ENCODE measurements at places on chromosomes 3 and 15.

- H3K4me3 ChIP-seq, result no peak overlapping the region
- no peaks in the 10 kb centered on the region for H3K27me3 ChIP-seq
- no peaks in the 10 kb centered on the region for H3K36me3 ChIP-seq
- H3K4me1 ChIP-seq, result no peaks in the 10 kb centered on the region
Measured at GRCh38 chr3:173743111-173743510, 345.6 kb downstream of the NLGN1 start.

- no peak overlapping the region for H3K4me3 ChIP-seq
- DNase-seq, result no peak
- no peak overlapping the region for H3K27ac ChIP-seq
- no peaks in the 10 kb centered on the region for H3K27me3 ChIP-seq
- peaks cover 10% of the 10 kb centered on the region for H3K36me3 ChIP-seq
Measured at GRCh38 chr15:98889930-98890695, 117.5 kb downstream of the PGPEP1L start.

- H3K4me1 ChIP-seq, result no peaks in the 10 kb centered on the region
- no peaks in the 10 kb centered on the region for H3K27me3 ChIP-seq
- no peak overlapping the region for H3K27ac ChIP-seq
- DNase-seq, result no peak
- no peak overlapping the region for H3K4me3 ChIP-seq
Measured at GRCh38 chr15:94252906-94253491, 21.6 kb downstream of the MCTP2 start.

GRCh38 chr15:40320931-40321371 is 2.5 kb upstream of the INAFM2 start:
- no peaks in the 10 kb centered on the region for H3K4me1 ChIP-seq
- no peaks in the 10 kb centered on the region for H3K27me3 ChIP-seq
- H3K4me3 ChIP-seq, result no peak overlapping the region
- no peaks in the 10 kb centered on the region for H3K36me3 ChIP-seq
- peak overlapping the region; percentile 3 for H3K27ac ChIP-seq

DNA sequence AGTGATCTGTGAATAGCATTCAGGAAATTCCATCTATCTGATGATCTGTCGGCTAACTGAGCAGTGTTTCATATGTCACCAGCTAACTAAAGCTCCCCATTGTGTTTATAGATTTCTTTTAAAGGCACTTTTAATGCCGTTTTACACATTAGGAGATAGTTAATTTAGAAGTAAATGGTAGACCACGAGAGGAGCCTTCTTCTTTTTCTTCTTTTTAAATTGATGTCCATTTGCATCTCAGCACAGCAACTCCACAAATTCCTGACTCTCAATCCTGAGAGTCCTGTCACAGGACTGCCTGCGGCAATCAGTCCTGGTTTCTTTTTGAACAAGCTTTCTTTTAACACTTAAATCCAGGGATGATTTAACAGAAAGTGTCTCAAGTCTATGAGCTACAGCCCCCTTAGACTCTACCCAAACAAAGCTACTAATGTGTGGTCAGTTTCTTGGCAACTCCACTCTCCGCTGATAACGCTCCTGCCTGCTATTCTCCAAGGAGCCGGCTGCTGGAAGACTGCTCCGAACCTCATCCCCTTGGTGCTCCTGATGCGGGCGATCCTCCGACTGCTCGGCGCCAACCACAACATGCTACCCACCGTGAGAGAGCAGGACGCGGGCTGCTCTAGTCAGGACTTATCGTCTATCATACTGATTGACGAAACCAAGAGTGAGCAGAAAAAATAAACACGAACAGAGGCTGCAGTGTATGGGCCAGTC is 421.4 kb downstream of the MECOM start:
- H3K27ac ChIP-seq, result peak overlapping the region; percentile 73
- no peaks in the 10 kb centered on the region for H3K27me3 ChIP-seq
- no peaks in the 10 kb centered on the region for H3K36me3 ChIP-seq
- DNase-seq, result peak; percentile 63
- peak overlapping the region; percentile 39 for H3K4me3 ChIP-seq

GRCh38 chr3:44050867-44051266 is 190.8 kb upstream of the TOPAZ1 start:
- no peaks in the 10 kb centered on the region for H3K36me3 ChIP-seq
- no peaks in the 10 kb centered on the region for H3K27me3 ChIP-seq
- no peaks in the 10 kb centered on the region for H3K4me1 ChIP-seq

DNA sequence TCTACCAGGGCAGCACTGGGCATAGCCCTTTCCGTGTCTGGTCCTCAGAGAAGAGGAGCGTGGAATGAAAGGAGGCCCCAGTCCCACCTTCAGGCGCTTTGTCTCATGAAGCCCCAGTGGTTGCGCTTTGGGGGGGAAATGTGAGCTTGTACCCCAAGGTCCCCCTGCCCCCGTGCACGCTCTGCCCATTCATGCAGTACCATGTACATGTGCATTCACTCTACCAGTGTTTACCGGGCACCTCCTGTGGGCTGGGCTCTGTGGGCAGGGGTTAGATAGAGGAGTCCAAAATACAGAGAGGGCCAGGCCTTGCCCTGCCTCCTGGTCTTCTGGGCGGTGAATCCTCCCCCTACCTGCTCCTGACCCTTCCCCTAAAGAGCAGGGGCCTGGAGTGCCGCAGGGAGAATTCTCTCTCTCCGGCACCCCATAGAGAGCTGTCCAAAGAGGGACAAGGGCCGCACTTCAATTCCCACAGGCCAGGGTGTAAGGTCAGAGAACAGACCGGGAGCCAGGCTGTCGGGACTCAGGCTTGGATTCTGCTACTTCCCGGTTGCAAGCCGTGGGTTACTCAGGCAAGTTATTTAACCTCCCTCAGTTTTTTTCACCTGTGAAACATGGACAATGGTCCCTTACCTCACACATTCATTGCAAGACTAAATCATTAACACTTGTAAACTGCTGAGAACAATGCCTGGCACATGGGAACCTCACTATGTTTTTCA is 153.4 kb downstream of the MEGF11 start:
- H3K4me3 ChIP-seq, result no peak overlapping the region
- DNase-seq, result no peak
- no peaks in the 10 kb centered on the region for H3K27me3 ChIP-seq
- H3K4me1 ChIP-seq, result no peaks in the 10 kb centered on the region

All from right atrium auricular region (tissue), 2 donors.